ENCODE measurements at places on chromosomes 7 and 10.

DNA sequence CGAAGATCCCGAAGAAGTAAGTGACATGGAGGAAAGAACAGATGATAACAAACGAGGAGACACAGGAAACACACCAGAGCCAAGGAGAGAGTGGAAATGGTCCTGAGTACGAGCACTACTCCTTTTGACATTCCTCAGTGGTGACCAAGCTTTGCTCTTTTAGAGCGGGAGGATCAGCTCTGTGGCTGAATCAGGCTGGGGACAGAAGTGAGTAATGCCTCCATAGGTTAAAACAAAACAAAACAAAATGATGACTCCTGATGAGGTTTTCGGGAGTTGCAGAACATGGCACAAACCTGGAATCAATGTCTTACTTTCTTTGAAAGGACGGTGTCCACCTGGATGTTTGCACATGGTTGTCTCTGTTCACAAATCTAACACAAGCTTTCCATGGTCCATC, 30.3 kb upstream of the TCF7L2 start:
- no peak for DNase-seq

DNA sequence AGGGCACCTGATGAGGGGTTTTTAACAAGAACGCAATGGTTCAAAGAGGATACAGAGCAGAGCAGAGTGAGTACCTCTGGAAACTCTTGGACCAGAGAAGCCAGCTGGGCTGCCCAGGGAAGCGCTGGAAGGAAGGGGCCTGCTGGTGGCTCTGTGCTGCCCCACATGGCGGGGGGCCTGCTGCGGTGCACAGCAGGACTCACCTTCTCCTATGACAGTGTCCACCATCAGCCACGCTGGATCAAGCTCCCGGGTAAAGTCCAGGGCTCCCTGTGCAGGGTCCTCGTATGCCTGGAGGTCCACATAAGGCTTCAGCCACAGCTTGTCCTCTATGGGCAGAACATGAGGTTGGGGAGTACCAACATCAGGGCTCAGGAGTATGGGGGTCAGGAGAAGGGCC, 12.5 kb downstream of the EPHA1 start:
- no peak for DNase-seq

DNA sequence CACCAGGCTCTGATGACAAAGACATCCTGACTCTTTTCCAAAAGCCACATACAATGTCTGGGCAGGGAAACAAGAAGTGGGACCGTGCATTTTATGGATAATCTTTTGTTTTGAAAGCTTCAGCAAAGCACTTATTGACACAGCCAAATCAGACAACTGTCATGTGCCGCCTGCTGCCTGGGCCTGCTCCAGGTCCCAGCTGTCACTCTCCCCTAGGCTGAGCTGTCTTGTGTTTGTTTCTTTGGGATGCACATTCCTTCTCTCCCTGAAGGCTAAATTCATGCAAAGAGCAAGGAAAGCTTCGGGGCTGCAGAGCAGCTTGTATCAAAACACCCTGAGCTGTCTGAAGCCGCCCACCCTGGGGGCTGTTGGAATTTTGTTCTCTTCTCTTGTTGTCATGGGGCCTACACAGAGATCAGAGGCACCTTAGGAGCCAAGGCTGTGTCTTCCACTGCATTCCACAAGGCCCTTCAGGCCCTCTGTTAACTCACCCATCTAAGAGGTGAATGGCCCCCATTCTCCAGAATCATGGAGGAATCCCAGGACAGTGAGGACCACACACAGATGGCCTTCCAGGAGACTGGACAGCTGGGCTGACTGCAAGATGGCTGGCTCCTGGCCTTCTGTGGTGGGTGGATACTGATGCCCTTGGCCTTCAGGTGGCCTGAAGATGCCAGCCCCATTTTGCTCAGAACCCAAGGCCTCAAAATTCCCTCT, 17.8 kb upstream of the SLC18A2 start:
- no peak for DNase-seq

DNA sequence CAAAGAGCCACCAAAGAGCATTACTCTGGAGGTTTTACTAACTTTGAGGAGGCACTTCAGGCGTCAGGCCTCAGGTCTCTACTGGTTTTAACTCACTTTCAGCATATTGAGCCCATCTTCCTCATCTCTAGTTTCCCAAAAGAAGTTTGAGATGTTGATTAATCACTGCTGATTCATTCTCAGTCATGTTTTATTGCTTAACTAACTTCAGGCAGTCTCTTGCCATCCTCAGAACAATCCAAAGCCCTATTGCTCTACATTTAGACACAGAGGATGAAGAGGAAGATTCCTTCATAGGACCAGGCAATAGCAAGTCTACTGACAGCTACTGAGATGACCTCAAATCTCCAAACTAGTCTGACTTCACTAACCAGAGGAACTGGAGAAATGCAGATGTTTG, 39.1 kb upstream of the BET1 start:
- DNase-seq: no peak

- no peak for DNase-seq
Measured at GRCh38 chr7:133478591-133479135, 225.8 kb downstream of the EXOC4 start.

DNA sequence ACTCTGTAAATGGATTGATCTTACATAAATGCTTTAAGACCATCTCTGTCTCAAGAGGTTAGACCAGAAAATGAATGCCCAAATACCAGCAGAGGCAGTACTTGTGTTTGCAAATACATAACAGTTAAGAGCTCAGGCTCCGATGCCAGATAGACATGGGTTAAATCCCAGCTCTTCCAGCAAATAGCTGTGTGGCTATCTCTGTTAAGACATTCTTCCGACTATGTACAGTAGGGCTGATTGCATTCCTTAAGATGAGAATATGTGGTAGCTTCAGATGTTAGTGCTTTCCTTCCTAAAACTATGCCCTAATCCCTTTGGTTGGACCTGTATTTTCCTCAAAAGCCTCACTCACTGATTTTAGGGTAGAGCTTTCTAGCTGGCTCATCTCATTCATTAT, 2.2 kb downstream of the IDE start:
- no peak for DNase-seq

- no peak for DNase-seq
Measured at GRCh38 chr10:132788831-132789219, 2.9 kb upstream of the NKX6-2 start.

- DNase-seq: no peak
Measured at GRCh38 chr7:2006231-2006771, 226.4 kb downstream of the MAD1L1 start.

DNA sequence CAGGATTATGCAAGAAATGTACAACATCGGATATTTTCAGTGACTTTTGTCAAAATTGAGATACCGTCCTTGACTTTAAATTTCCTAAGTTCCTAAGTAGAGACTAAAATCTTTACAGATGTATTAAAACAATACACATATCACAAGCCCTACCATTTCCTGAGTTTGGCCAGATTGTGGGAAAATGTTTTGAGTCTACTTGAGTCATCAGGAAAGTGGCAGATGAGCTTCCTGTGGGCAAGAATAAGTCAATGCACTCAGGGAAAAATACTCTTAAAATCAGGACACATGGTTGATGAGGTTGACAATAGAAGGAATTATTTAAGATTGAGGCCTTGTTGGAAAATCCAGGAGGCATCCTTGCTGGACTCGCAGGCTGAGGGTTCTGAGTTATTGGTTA, 162.5 kb downstream of the SNX10 start:
- no peak for DNase-seq

DNA sequence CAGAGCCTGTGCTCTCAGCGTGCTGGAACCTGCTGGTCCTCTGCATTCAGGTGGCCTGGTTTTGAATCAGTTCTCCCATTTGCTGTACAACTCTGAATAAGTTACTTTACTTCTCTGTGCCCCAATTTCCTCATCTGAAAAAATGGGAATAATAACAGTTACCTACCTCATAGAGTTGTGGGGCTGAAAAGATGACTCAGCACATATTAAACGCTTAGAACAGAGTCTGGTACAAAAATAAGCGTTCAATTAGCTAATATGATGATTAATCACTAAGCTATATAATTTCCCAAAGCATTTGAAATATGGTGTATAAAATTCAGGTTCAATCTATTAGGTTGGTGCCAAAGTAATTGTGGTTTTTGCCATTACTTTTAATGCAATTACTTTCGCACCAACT, 259.1 kb downstream of the PRPF18 start:
- DNase-seq: no peak

DNA sequence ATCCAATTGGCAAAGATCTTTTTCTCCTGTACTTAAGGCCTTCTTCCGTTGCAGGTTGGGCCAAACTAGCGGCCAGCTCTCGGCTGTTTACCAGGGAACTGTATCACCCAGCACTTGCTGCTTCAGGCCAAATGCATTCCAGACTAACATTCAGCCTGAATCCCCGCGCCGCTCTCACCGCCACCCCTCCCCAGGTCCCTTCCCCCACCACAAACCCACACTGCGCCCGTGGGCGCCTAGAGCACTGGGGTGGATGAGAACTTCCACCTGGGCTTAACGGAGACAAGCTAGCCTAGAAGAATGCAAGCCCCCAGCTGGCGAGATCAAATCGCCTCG, 676 bp downstream of the TCAF1 start:
- DNase-seq: no peak

DNA sequence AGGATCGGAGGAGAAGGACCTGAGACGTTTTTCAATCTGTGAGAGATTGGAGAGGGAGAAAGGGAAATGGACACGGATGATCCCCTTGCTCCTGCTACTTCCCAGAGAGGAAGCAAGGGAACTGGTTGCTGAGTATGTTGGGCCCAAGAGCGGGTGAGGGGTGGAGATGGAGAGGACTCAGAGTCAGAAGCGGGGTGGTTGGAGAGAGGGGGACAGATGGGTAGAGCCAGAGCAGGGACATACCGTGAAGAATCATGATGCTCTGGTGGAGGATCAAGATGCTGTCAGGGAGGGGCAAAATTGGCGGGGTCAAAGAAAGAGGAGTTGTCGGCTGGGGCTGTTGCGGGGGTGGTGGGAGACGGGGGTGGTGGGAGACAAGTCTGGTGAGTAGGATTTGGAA, 2.4 kb upstream of the CHST3 start:
- no peak for DNase-seq

DNA sequence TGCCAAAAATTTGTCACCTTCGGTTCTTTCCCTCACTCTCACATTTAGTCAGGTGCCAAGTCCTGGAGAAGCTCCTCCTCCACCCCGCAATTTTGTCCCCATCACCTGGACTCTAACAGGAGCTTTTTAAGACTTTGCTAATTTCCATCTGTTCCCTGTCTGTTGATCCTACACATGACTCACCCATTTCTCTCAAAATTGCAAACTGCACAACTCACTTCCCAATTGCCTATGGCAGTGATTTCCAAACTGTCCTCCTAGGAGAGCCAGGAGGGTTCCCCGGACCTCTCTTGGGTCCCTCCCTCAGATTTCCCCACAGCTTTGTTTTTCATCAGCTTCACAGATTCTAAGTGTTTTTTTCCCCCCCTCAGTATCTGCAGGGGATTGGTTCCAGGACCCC, 120.3 kb downstream of the WNT2 start:
- DNase-seq: no peak

- no peak for DNase-seq
Measured at GRCh38 chr7:2307690-2308107, 6.5 kb downstream of the SNX8 start.

- DNase-seq: no peak
Measured at GRCh38 chr7:106766551-106766950, 98.5 kb upstream of the PIK3CG start.

DNA sequence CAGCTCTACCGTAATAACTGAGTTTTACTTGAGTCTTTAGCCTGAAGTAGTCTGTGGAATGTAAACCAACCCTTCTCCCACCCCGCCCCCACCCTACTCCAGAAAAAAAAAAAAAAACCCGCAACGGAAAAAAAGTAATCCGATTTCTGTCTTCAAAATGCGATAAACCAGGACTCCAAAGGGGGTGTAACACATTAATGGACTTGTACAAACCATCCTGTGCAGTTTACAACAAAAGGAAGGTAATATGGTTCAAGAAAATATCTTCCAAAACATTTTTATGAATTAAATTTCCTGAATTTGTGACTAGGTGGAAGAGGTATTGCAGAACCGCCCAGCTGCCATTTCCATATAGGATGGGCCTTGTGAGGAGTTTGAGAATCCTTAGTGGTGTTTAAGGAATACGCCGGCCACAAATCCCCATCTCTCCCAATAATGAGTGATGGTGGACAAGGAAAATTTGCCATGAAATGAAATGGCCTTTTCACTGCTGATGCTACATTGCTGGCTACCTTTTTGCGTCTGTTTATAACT, 10.6 kb downstream of the SKIDA1 start:
- DNase-seq: no peak

DNA sequence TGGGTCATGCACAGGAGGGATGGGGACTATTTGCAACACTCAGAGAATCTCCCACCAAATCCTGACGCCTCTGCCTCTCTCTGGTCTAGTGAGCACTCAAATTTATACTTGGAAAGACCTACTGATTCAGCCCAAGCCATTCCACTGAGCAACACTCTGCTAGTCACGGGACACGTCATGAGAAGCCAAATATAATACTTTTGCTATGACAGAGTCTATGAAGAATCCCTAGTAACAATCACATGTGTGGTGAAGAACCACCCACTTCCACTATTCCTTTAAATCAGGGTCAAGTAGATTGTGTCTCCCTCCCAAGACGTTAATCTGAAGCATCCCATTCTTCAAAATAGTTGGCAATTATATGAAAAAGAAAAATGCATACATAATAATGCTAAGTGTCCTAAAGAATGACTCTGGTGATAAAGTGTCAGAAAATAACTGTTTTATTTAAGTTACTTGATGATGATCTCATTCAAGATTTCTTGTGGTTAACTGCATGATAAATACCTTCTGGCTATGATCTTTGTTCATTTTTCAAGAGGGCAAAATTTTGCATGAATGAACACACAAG, 28.5 kb downstream of the CHCHD3 start:
- no peak for DNase-seq
